ENCODE measurements at places on chromosomes 5 and 9.

DNA sequence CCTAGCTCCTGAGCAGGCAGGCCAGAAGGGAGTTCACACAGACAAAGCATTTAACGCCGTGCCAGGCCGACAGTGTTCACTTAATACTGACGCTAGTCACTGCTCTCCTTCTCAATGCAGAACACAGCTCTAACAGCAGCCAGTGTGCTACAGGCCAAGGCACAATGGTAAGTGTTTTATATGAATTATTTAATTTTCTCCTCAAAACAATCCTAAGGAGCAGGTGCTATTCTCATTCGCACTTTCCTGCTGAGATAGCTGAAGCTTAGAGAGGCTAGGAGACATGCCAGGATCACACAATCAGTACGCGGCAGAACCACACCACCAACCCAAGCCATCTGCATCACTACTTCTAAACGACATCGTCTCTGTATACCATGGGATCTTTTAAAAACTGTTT lies 170.7 kb downstream of the SPOCK1 start:
- DNase-seq: no peak

DNA sequence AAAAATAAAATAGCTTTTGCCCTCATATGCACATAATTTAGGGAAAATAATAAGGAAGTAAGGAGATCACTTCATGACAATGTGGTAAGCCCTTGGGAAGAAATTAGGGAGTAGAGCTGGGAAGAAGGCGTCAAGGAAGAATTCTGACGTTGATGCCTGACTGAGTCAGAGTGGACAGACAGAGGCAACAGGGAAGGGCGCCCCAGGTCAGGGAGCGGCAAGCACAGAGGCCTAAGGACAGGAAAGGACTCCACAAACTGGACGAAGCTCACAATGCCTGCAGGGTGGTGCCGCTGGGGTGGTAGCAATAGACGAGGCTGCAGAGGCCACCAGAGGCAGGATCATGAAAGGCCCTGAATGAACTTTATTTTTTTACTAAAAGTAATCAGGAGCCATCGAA lies 7.6 kb downstream of the DRD1 start:
- DNase-seq: no peak

DNA sequence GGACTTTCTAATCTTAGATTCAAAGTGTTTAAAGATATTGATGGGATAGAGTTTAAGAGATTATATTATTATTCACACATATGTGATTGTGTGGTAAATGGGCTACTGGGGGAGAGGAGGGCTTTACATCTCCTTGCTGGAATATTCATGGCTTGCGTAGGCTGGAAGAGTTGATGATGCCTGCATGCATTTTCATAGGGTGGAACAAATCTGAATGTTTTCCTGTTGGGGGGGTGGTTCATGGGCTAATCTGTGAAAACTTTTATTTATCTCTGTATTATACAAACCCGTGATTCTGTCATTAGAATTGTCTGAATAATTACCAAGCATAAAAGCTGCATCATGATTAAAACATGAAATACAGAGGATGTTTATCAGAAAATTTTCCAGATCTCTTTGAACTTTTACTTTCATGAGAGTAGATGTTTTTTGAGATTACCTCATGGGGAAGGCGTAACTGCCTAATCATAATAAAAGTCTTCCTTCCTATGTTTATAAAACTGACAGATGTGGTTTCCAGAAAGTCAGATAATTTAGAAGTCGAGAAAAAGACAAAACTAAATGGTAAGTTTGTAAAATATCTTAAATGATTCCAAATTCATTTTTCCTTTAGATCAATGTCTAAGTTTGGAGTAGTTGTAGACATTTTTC lies 1185.4 kb upstream of the SEMA6A start:
- no peak for DNase-seq

GRCh38 chr9:136044971-136045594 lies 50.0 kb downstream of the NACC2 start:
- DNase-seq: no peak

DNA sequence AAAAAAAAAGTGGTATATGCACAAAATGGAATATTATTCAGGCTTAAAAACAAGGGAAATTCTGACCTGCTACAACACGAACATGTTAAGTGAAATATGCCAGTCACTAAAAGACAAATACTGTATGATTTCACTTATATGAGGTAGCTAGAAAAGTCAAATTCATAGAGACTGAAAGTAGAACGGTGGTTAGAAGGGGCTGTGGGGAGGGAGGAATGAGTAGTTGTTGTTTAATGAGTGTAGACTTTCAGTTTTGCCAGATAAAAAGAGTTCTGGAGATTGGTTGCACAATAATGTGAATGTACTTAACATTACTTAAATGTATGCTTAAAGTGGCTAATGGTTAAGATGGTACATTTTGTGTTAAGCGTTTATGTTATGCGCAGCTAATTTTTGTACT lies 79.5 kb upstream of the IL12B start:
- DNase-seq: no peak

DNA sequence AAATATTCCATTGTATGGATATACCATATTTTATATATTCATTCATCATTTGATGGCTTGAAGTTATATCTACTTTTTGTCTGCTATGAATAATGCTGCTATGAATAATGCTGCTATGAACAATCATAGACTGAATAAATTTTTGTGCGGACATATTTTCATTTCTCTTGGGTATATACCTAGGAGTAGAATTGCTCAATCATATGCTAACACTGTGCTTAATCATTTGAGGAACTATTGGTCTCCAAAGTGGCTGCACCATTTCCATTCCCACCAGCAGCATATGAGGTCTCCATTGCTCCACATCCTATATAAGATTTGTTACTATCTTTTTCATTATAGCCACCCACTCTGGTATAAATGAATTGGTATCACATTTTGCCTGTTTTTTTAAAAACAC lies 18.3 kb upstream of the TEK start:
- DNase-seq: no peak

- DNase-seq: no peak
Observed at GRCh38 chr5:38371596-38371995, 113.2 kb downstream of the EGFLAM start.

DNA sequence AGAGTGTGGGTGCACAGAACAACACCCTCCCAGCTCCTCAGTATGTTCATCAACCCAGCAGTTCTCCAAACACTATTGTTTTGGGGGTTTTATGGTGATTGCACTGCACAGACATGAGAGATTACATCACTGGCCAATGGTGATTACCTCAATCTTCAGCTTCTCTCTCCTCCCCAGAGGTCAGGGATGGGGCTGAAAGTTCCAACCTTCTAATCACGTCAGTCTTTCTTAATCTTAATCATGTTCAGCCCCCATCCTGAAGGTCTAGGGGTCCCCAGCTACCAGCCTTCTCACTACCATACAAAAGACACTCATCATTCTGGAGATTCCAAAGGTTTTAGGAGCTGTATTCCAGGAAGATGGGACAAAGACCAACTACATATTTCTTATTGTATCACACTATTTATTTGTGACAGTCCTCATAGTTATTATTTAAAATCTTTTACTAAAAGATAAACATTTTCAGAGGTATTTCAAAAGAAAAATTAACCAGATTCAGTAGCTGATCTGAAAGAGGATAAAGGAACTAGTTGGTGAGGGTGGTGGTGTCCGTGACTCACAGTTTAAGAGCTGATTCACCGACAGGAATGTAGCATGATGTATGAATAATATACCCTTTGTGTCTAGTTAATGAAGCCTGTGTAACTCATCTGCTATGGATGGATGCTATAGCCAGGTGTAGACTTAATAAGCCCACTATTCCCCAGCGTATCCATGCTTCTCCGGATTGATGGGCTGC lies 35.6 kb downstream of the RASEF start:
- DNase-seq: no peak

GRCh38 chr5:112485934-112486355 lies 66.9 kb upstream of the EPB41L4A start:
- no peak for DNase-seq

GRCh38 chr9:124514874-124515273 lies 7.7 kb upstream of the NR5A1 start:
- DNase-seq: no peak

- DNase-seq: no peak
Observed at GRCh38 chr9:131065599-131065998, 30.7 kb upstream of the AIF1L start.

DNA sequence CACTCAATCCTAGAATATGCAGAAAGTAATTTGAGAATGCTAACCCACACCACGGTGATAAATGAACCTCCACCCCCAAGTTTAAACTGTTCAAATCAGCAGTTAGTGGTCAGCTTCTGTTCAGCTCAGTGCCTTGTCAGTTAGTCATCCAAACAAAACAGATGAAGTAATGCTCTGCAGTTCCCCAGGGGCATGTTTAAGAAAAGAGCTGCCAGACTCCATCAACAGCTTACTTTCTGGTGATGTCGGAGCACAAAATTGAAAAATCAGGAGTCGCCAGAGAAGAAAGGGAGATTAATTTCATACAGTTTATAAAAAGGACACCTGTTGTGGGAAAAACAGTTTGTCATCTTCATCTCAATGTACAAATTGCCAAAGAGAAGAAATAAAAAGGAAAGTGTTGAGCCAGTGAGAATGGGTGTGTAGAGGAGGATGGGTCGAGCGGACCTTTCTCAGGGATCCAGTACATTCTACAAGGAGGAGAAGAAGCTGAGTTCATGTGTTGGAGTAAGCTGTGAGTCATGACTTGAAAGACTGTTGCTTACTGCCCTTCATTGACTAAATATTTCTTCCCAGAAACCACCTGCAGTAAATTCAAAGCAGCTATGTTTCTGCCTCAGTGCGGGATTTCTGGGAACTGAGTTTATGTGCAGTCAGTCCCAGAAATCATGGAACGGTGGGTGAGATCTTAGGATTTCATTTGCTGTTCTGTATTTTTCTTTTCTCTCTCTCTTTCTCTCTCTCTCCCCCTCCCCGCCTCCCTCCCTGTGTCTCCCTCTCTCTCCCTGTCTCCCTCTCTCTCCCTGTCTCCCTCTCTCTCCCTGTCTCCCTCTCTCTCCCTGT lies 13.7 kb downstream of the TRIO start:
- no peak for DNase-seq

DNA sequence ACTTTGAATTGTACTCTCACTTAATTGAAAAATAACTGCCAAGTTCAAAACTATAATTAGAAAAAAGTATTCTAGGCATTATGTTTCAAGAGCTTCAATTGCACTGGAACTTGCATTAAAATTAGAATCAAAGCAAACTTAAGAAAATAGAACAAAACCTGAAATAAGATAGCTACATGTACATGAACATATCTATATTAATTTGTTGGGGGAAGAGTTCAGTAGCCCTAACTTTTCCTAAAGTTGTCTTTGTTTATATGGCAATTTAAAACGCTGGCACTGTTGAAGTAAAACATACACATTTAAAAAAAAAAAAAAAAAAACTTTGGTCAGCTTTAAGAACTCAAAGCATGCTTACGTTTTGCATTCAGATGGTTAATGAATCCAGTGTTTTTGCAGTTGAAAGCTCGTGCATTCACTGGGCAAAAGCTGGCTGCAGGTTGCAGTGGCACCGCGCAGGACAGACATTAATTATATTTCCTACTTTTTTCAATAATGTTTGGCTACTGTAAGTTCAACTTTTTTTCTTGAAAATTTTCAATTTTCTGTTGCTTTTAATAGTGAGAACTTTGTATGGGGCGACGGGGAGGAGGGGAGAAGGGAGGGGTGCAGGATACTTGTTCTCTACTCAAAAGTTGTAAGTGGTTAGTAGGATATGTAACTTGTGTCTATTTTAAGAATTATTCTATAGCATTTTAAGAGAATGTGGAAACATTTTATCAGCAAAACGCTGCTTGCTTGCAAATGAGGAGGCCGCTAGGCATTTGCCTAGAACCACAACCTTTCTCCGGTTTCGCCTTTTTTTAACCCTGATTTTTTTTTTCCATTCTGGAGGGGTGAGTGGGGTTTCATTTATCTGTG lies 3.9 kb downstream of the NR2F1 start:
- no peak for DNase-seq

DNA sequence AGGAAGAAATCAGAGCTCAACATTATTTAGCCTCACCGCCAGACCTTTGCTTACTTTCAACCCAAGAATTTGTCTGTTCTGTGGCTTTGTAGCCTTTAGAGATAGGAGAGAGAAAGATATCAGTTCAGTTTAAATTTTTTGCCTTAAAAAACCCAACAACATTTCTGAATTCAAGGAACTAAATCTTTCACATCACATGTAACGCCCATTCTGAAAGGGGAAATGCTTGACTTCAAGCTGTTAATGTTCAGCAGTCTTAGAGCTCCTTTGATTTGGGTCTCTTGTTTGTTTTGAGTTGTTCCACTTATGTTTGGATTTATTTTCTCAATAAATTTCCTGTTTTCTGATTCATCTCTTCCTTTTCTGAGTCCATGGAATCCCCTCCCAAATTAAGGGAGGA lies 294.5 kb downstream of the ARHGAP26 start:
- DNase-seq: no peak

- no peak for DNase-seq
Observed at GRCh38 chr5:172395483-172395882, 58.8 kb downstream of the SH3PXD2B start.

GRCh38 chr9:134177186-134177585 lies 12.8 kb upstream of the RNU6ATAC start:
- DNase-seq: no peak

- DNase-seq: no peak
Observed at GRCh38 chr9:135108831-135109510, 21.5 kb downstream of the OLFM1 start.

GRCh38 chr9:76624391-76625048 lies 139.7 kb upstream of the PCA3 start:
- no peak for DNase-seq

DNA sequence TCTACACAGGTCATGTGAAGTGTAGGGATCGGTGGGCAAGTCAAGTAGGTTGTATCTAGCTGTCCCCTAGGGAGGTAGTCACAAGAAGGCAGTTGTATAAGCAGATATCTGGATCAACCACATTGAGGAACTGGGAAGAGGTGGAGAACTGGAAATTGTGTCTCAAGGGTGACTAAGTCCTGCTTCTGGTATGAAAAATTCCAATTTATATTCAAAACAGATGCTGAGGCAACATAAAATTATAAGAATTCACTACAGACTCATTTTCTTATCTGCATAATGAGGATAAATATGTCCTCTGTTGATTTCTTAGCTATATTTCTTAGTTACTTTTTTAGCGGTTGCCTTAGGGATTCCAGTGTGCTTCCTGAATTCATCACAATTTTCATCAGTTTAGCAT lies 46.8 kb downstream of the GALNT12 start:
- no peak for DNase-seq

DNA sequence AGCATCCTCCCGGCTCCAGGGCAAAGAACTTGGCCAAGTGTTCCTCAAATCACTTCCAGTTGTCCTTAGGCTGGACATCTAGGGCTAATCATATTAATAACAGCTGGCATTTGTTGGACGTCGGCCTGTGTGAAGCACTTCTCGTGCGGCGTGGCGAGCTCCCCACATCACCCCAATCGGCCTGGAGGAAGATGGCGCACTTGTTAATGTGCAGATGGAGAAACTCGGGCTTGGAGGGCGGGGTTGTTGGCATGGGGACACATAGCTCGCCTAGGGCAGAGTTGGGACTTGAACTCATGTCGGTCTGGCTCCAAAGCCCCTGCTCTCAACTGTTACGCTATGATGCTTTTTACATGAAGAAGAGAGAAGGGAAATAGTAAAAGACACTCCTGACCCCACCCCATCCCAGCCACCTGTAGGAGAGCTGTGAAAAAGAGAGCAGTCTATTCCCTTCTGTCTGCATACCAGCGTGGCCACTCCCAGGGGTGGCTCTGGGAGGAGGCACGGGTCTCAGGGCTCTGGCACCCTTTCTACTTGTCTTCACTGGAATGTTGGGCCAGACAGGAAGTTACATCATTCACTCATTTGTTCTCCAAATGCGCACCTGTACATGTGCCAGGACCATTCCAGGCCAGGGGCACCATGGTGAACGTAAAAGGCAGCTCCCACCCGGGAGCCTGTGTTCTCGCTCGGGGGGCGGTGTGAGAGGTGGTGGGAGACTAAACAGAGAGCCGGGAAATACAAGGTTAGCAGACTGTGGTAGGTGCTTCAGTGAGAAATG lies 12.8 kb upstream of the NUP214 start:
- no peak for DNase-seq

All from stimulated activated CD4-positive, alpha-beta T cell treated with anti-CD3 and anti-CD28 coated beads, Interleukin-1b, Interleukin-23, amount 100 ng/mL, for 1 hour (primary cell).